A549 treated with Mapracorat at 1 μM for 4 hours (cell line): ENCODE measurements at places on chromosomes 6 and 20. TPM values are rescaled to one million over a fixed set of nuclear protein-coding genes. Genes with fewer than 3 reads are reported as not detected.

DST gene
- 48.3 to 57.9 TPM (median 52.1 TPM) in 5 replicates for total RNA-seq

GABRR1 gene
- total RNA-seq, result not detected in 5 replicates

CEP85L gene
- total RNA-seq, result 1.3 to 2.2 TPM (median 1.9 TPM) in 5 replicates

HTR1E gene
- not detected in 5 replicates for total RNA-seq

SLPI gene
- 7.2 to 15.2 TPM (median 11.4 TPM) in 5 replicates for total RNA-seq

HSPA12B gene
- 0.25 to 0.74 TPM (median 0.53 TPM) in 5 replicates for total RNA-seq

SYCP2 gene
- total RNA-seq, result 0.12 to 0.62 TPM (median 0.36 TPM) in 5 replicates

EFCAB8 gene
- not detected in 5 replicates for total RNA-seq
